Mesendoderm (in vitro differentiated cells): ENCODE measurements at places on chromosomes 2 and 18.
A peak's percentile ranks its signal among the peaks of the same experiment; 100 is the strongest.

GRCh38 chr2:185185044-185185443 lies 553.6 kb upstream of the FSIP2 start:
- no peak for DNase-seq

GRCh38 chr2:220104871-220105351 lies 477.5 kb downstream of the SLC4A3 start:
- peak; percentile 65 for DNase-seq

GRCh38 chr2:217838409-217838831 lies 164.4 kb downstream of the TNS1 start:
- DNase-seq: no peak

DNA sequence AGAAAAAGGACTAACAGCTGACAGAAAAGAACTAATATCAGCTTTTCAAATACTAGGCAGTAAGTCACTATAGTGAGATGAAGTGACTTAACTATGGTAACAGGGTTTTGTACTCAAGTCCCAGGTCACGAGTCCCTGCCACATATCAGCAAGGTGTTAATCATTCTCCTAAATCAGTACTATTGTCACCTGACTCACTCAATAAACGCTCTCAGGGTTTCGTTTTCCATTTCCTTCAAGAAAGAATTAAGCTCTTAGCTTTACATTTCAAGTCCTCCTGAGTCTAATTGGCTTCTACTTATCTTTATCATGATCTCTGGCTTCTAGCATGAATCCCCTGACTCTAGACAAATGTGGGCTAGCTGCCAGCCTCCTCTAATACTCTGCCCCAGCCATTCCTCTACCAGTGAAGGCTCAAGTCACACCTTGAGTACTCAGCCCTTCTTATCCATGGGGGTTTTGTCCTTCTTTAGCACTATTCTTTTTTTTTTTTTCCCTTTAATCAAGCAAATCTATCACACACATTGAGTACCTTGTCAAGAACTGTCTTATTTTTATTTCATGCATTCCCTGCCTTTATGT lies 20.0 kb downstream of the BUB1 start:
- peak; percentile 52 for DNase-seq

DNA sequence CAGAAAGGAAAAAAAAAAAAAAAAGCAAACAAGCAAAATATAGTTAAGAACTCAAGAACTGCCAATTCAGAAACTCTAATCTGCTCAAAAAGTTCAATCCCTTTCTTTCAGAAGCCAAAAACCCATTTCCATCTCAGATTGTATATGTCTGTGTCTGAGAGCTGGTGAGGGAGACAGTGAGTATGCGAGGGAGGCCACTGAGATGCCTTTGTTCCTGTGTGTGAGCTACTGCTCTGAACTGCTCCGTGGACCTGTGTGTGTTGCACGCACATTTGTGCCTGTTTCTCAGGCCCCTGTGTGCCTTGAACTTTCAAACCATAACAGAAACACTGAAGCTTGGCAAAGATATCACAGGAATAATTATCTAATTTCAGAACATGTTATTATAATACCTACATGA lies 2.5 kb upstream of the PKDCC start:
- no peak for DNase-seq

GRCh38 chr2:23803264-23803964 lies 123.5 kb downstream of the ATAD2B start:
- no peak for DNase-seq
